ENCODE measurements at places on chromosomes 3 and 15.
A peak's percentile ranks its signal among the peaks of the same experiment; 100 is the strongest.

DNA sequence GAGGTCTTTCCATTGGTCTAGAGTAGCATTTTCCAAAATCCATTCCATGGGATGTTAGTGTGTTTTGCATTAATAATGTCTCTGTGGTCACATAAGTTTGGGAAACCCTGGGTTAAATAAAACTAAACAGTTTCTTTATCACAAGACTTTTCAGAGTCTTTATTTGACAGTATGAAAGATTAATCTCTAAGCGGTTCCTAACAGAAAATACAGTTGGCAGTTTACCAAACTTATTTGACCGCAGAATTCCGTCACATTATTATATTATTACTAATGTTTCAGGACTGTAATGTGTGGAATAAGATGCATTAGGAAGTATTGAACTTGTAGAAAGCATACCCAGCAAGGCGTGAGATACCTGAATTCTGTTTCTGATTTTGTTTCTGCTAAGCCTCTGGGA, 71.5 kb upstream of the ADAMTSL3 start:
- no peak for DNase-seq

GRCh38 chr15:45573961-45574629, 13.1 kb upstream of the BLOC1S6 start:
- peak; percentile 11 for DNase-seq

DNA sequence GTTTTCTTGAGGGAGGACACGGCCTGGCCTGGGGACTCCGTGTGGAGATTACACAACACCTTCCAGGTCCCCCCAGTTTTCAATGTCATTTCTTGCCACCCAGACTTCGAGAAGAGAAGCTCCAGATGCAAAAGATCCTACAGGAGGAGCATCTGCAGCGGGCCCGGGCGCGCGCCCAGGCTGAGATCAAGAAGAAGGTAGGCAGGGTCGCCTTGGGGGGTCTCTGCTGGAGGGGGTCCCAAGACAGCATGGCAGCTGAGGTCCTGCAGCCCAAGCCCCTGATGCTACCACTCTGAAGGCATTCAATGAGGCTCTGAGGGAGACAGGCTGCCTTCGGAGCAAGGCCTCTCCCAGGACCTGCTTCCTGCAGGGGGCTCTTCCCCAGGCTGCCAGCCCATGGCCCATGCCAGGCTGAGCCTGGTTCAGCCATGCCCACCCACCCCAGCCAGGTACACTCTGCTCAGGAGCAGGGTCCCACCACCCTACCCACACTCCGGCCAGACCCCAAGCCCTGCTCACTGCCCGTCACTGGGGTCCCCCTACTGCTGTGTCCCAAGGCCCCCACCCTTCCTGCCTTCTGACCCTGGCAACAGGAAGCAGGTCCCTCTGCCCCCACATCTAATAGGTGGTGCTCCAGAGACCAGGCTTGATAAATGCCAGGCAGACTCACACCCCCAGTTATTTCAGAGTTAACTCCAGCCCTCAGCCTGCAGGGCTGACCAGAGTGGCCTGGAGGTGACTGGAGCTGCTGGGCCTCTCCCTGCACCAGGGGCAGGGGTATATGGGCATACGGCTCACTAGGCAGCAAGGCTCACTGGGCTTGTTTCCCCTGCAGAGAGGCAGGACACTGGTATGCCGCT, 40.0 kb downstream of the ZXDC start:
- DNase-seq: no peak

- no peak for DNase-seq
Measured at GRCh38 chr15:100735129-100736053, 133.0 kb downstream of the ASB7 start.

DNA sequence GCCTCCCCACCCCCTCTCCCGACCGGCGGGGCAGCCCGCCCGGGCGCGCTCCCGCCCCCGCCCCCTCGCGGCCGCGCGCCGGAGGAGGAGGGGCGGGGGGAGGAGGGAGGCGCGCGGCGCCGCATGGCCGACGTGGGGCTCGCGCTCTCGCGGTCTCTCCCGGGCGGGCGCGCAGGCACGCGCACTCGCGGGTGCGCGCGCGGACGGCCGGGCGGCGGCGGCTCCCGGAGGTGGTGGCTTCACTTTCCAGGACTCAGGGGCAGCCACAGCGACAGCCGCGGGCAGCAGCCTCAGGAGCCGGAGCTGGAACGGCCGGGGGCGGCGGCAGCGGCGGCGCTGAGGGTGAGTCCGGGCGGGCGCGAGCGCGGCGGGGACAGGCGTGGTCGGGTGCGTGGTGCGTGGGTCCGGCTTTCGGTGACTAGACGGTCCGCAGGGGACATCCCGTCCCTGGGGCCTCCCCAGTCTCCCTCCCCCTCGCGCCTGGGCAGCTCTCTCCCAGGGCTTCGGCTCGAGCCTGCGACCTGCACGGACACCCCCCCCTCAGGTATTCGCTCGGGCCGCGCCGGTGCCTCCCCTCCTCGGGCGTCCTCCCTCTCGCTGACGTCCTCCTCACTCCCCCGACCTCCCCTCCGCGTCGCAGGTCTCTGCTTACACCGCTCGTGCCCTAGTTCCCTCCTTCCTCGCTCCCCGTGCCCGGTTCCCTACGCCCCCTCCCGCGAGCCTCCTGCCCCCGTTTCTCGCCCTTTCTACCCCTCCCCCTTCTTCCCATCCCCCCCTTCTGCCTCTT, at the start of gene UBE2E2:
Gene UBE2E2, plus strand, starts transcription at position 407 of the 787 bp plus-strand sequence.
- peak; percentile 88 for DNase-seq

GRCh38 chr3:195145579-195145978, 125.4 kb downstream of the XXYLT1 start:
- no peak for DNase-seq

DNA sequence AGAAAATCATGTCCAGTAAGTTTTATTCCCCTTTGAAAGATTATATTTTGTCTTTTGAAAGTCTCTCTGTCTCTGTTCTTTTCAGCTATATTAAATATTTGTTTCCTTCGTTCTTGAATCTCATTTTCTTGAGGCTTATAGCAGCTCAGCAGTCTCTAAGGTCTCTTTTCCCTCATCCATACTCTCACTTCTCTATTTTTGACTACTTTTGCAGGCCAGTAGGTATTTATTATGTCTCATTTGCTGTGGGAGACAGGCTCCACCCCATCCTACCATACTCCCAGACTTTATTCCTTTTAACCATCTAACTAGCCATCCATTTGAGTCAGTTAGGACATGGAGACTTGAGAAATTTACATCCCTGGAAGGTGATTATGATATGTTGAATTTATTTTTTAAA, 71.0 kb downstream of the FILIP1L start:
- no peak for DNase-seq

Measured in AG08395 (cell line).